ENCODE measurements at places on chromosomes 12 and 14. TPM values are rescaled to one million over a fixed set of nuclear protein-coding genes. Genes with fewer than 3 reads are reported as not detected.

GRCh38 chr14:81579115-81579514 is 45.5 kb upstream of the SEL1L start:
- H3K27me3 ChIP-seq: peaks cover 14% of the 10 kb centered on the region
- no peak for DNase-seq
- H3K4me3 ChIP-seq: no peak overlapping the region
- no peaks in the 10 kb centered on the region for H3K36me3 ChIP-seq

The P2RX7 gene
- total RNA-seq: 49.1 TPM

The STAC3 gene
- total RNA-seq: 4.1 TPM

- no peaks in the 10 kb centered on the region for H3K36me3 ChIP-seq
- no peak overlapping the region for H3K4me3 ChIP-seq
- DNase-seq: no peak
- no peak overlapping the region for H3K27ac ChIP-seq
- peaks cover 9% of the 10 kb centered on the region for H3K4me1 ChIP-seq
These were observed 46.8 kb upstream of the PCED1B start for GRCh38 chr12:47032644-47033043.

The SPPL3 gene
- 32.0 TPM for total RNA-seq

DNA sequence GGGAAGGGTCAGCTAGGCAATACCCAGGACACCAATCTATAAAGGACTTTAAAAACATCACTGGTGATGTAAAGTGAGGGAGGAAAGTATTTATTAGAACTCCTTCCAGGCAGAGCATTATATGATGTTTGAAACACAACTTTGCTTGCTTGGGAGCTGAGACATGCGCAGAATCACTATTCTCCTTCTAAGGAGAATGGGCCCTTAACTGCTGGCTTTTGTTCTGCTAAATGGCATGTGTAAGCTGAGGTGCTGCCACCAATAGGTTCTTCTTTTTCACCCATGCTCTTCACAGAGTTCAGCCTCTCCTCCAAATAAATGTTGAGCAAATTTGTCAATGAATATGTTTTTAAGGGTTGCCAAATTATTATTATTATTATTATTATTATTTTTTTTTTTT is 3.9 kb downstream of the STAC3 start:
- peaks cover 11% of the 10 kb centered on the region for H3K27me3 ChIP-seq
- no peak for DNase-seq
- H3K4me3 ChIP-seq: no peak overlapping the region
- H3K27ac ChIP-seq: no peak overlapping the region
- H3K36me3 ChIP-seq: no peaks in the 10 kb centered on the region

GRCh38 chr12:50265770-50266524 is 17.4 kb downstream of the LIMA1 start:
- H3K27me3 ChIP-seq: no peaks in the 10 kb centered on the region
- H3K27ac ChIP-seq: no peak overlapping the region
- H3K36me3 ChIP-seq: no peaks in the 10 kb centered on the region
- no peaks in the 10 kb centered on the region for H3K4me1 ChIP-seq
- H3K4me3 ChIP-seq: no peak overlapping the region

The PRPH gene
- total RNA-seq: 0.38 TPM

The CLEC2D gene
- 446 TPM for total RNA-seq
